Effector CD4-positive, alpha-beta T cell (primary cell): ENCODE measurements at places on chromosomes 7 and 10.

GRCh38 chr10:74641659-74642058, 184.7 kb upstream of the KAT6B start:
- DNase-seq, result no peak

GRCh38 chr7:66948480-66949109, 27.6 kb downstream of the TMEM248 start:
- DNase-seq, result no peak

DNA sequence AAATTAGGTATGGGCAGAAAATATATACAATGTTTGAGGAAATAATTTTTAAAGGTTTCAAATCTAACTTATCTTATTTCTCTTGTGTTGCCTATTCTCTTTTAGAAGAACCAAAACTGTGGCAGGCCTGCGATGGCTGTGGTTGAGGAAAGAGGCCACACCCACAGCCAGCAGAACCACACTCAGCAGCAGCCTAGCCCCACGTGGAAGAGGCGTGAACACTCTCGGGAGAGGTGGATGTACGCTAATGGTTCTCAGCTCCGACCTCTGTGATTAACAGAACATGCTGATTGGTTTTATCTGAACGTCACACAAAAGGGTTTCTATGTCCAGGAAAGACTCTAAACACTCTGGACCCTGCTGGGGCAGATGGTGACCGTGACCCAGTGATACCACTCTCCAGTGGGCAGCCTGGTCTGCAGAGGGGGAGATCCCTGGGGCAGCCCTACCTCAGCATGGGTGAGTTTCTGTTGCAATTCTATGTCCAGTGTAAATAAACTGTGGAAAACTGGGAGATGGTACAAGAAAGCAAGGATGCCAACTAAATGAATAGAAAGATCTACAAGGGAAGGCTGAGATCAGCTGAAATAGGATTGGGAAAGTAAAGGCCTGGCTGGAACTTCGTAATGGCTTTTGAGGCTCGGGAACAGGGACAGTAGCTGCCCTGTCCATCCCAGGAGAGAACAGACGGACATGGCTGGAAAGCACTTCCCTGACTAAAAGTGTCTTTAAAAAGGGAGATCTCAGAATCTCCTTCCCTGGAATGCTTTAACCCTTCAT, 26.6 kb downstream of the DIP2C start:
- DNase-seq, result no peak

DNA sequence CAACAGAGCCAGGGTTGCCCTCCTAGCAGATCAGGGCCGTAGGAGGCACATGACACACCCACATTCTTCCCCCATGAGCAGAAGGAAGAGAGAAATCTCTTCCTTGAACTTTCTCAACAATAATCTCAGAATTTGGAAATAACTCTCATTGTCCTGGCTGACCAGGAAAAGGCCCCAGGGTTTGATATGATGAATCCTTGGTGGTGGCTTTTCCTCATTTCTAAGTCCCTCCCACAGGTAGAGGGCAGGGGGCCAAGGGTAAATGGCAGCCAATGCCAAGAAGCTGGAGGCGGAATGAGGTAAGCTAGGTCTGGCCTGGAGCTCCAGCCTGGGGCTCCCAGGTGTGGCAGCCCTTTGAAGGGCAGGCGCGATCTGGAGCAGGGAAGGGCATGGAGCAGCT, 67.8 kb downstream of the GRB10 start:
- DNase-seq, result no peak

- no peak for DNase-seq
These were observed 63.8 kb downstream of the PARD3 start for GRCh38 chr10:34751272-34751671.
